T-helper 17 cell (primary cell): ENCODE measurements at places on chromosomes 3 and 15.

DNA sequence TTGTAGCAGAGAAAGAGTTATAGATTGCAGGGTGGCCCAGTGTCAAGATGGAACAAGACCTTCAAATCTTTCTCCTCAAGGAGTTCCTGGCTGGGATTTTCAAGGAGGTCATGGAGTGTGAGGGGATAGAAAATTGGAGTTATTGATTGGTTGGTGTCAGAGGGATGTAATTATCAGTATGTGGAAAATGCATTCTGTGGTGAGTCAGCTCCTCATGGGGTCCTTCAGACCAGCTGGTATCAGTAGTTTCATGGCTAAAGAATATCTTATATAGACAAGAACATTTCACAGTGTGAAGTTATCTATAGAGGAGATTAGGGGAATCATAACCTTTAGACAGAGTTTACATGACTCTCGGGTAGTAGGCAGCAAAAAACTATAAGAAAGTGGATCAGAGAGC, 1114.0 kb upstream of the GBE1 start:
- no peaks in the 10 kb centered on the region for H3K4me1 ChIP-seq
- H3K27ac ChIP-seq: no peak overlapping the region
- H3K36me3 ChIP-seq: no peaks in the 10 kb centered on the region
- no peak overlapping the region for H3K4me3 ChIP-seq
- H3K27me3 ChIP-seq: no peaks in the 10 kb centered on the region

DNA sequence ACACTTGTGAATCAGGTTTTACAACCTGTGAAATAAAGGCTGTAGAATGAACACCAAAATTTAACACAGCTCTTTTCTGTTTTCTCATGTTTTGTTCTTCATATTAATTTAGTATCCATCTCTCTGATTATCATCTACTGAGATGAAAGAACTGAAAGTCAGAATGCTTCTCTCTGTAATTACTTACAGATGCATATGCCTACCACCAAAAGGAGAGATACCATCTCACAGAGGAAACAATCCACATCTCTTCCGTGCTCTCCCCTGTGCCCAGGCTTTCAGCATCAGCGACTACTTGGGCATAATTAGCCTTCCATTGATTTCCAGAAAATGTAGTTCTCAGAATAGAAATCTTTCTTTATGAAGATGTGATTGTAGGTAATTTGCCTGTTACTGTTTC, 741.4 kb downstream of the GRM7 start:
- DNase-seq: no peak
- no peaks in the 10 kb centered on the region for H3K36me3 ChIP-seq
- no peak overlapping the region for H3K4me3 ChIP-seq
- H3K27me3 ChIP-seq: no peaks in the 10 kb centered on the region
- H3K27ac ChIP-seq: no peak overlapping the region

- no peak overlapping the region for H3K4me3 ChIP-seq
- H3K27ac ChIP-seq: no peak overlapping the region
- H3K36me3 ChIP-seq: peaks cover 26% of the 10 kb centered on the region
- no peak for DNase-seq
These were observed 75.6 kb upstream of the SLC2A2 start for GRCh38 chr3:171101982-171102641.

DNA sequence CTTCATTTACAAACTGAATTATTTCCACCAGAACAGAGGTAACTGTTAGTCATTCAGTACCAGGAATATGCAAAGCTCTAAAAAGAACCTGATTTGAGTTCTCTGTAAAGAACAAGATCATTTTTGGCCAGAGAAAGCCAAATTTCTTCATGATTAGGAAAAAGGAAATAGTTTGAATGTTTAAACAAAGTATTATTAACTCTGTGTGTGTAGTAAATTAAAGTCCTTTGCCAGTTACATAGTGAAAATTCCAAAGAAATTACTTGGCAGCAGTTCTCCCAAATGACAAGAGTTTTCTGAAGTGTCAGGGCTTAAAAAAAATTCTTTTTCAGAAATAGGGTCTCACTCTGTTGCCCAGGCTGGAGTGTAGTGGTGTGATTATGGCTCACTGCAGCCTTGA, 24.5 kb downstream of the QTRT2 start:
- H3K27me3 ChIP-seq: no peaks in the 10 kb centered on the region
- DNase-seq: no peak
- H3K4me3 ChIP-seq: no peak overlapping the region
- H3K4me1 ChIP-seq: no peaks in the 10 kb centered on the region
- no peak overlapping the region for H3K27ac ChIP-seq

- no peaks in the 10 kb centered on the region for H3K27me3 ChIP-seq
- H3K36me3 ChIP-seq: no peaks in the 10 kb centered on the region
- no peak for DNase-seq
- H3K4me3 ChIP-seq: no peak overlapping the region
These were observed 17.2 kb upstream of the TIMP4 start for GRCh38 chr3:12175844-12176453.

DNA sequence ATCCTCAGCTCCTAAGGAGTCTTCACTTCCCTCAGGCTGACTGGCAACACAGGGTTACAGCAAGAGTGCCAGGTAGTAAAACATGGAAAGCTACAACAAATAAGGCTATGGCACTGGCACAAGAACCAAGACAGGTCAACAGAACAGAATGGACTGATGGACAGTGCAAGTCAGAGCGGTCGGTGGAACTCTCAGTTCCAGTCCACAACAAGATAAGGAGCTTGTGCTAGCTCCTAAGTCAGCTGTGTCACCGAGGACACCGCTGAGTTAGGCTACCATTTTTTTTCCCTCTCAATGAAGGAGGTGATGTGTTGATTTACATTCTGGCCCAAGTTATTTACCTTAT, 55.9 kb upstream of the LIMD1 start:
- peaks cover 3% of the 10 kb centered on the region for H3K4me1 ChIP-seq
- no peak for DNase-seq
- no peaks in the 10 kb centered on the region for H3K27me3 ChIP-seq
- no peaks in the 10 kb centered on the region for H3K36me3 ChIP-seq
